ENCODE measurements at places on chromosomes 12 and 14. TPM values are rescaled to one million over a fixed set of nuclear protein-coding genes. Genes with fewer than 3 reads are reported as not detected.
A peak's percentile ranks its signal among the peaks of the same experiment; 100 is the strongest.

DNA sequence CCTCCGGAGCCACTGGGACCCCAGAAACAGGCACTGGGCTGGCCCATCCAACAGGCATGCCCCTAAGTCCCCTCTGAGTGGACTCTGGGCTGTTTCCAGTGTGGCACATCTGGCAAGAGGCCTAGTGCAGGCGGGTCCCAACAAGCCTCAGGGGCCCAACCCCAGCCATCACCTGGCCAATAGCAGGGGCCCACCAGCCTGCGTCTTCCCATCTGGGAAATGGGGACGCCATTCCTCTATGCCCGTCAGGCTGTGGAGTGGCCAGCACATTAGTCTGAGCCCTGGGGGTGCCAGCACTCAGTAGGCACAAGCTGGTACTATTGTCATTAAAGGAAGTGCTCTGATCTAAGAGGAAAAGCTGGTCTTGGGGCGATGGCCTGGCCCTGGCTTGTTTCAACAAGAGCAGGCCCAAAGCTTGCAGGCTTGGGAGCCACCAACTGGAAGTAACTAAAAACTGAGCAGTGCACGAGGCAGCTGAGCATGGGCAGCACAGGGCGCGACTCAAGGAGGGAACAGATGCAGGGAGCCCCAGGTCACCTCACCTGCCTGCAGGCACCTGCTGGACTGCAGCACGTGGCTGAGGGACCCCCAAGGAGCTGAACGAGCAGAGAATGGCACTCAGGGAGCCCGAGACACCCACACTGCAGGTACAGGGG lies 8.4 kb downstream of the DEGS2 start:
- peak; percentile 58 for DNase-seq

GRCh38 chr14:29030970-29031369 lies 264.4 kb downstream of the FOXG1 start:
- DNase-seq, result no peak

GRCh38 chr14:33362934-33363333 lies 424.3 kb downstream of the NPAS3 start:
- DNase-seq, result no peak

DNA sequence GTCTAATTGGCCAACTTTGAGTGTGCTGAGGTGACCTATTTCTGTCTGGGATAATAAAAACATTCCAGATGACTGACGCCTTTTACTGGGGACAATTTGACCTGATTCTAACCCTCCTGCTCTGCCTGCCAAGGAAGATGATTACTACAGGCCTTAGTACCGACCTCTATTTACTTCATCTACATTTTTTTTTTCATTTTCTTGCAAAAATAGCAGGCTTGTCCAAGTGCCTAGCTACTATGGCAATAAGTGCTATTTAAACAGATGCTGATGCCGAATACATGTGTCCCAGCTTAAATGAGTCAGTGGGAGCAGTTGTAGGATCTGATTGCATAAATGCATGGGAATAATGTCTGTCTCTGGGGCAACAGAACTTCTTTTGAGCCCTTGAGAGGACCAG lies 254.3 kb downstream of the RGS6 start:
- no peak for DNase-seq

DNA sequence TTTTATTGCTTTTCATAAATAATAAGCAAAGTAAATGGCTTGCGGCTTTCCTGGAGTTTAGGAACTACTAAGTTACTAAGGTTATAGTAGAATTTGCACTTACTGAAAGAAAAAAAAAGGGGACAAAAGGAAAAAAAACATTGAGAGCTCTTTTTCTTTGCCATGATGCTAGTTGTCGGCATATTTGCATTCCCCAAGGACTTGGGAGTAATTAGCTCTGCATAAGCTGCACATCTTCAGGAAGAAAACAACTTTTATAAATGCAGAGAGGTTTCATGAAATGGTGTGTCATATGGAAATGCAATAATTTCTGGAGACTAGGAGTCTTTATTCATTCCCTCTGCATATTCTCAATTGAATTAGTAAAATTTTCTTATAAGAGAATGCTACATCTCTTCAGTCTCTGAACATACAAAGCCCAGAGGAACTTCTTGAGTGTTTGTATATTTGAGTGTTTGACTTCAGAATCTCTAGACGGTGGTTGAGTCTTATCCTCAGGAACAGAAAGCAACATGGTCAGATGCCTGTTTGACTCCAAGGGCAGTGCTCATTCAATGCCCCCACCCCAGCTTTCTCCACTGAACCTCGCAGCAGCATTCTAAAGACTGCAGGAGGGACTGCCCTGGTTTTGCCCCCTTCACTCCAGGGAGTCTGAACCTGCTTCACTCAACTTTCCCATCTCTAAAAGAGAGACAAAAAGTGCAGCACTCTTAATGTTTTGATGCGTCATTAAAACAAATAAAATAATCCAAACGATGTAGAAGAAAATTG lies 158.9 kb upstream of the EEA1 start:
- DNase-seq, result no peak

CCDC175 gene
- total RNA-seq, result 0.27 TPM

MYBPC1 gene
- 0.89 TPM for total RNA-seq

TSPAN19 gene
- not detected for total RNA-seq

All from colonic mucosa (tissue), 4 donors.